Metanephros (tissue), 2 donors: ENCODE measurements at places on chromosomes 6 and 20. TPM values are rescaled to one million over a fixed set of nuclear protein-coding genes. Genes with fewer than 3 reads are reported as not detected.

Gene CDH22
- 0.41 TPM for total RNA-seq

Gene MROH8
- 4.1 TPM for total RNA-seq

Gene COL12A1
- 261 TPM for total RNA-seq

Gene POFUT1
- total RNA-seq: 40.4 TPM

Gene STMND1
- total RNA-seq: not detected

Gene YIPF3
- total RNA-seq: 83.7 TPM

Gene MYBL2
- total RNA-seq: 5.8 TPM

Gene FAM209B
- not detected for total RNA-seq

Gene SCUBE3
- total RNA-seq: 26.9 TPM

Gene DDO
- total RNA-seq: 2.7 TPM

Gene HLA-F
- 31.5 TPM for total RNA-seq

Gene GINS1
- total RNA-seq: 8.0 TPM

Gene ANKRD66
- not detected for total RNA-seq

Gene RSPO3
- total RNA-seq: 10.8 TPM

Gene DPM1
- 42.2 TPM for total RNA-seq

Gene THBD
- 13.7 TPM for total RNA-seq

Gene ARMC12
- total RNA-seq: 0.23 TPM

Gene DEF6
- total RNA-seq: 9.1 TPM

Gene TMEM217
- total RNA-seq: 1.4 TPM

Gene ERGIC3
- total RNA-seq: 301 TPM

Gene PRPH2
- 3.9 TPM for total RNA-seq

Gene JPH2
- total RNA-seq: 22.8 TPM

Gene SEC23B
- total RNA-seq: 58.0 TPM

Gene IL20RA
- total RNA-seq: 2.4 TPM

Gene CCM2L
- 12.7 TPM for total RNA-seq

Gene C6orf163
- 6.2 TPM for total RNA-seq

Gene HAO1
- total RNA-seq: not detected

Gene GCNT2
- 14.4 TPM for total RNA-seq

Gene RAET1G
- 1.1 TPM for total RNA-seq

Gene NEURL2
- total RNA-seq: 14.6 TPM

Gene EFCAB8
- not detected for total RNA-seq

Gene TAB2
- total RNA-seq: 44.7 TPM

Gene CALHM4
- total RNA-seq: not detected

Gene TCF21
- 73.6 TPM for total RNA-seq

Gene RREB1
- total RNA-seq: 52.4 TPM

Gene TAF4
- total RNA-seq: 13.7 TPM

Gene PRELID3B
- total RNA-seq: 53.0 TPM

Gene SLC22A1
- 1.3 TPM for total RNA-seq
